ENCODE measurements at places on chromosomes 3 and 15. TPM values are rescaled to one million over a fixed set of nuclear protein-coding genes. Genes with fewer than 3 reads are reported as not detected.

The GOLGA8O gene
- 0.21 TPM for polyA plus RNA-seq

The CTXN2 gene
- polyA plus RNA-seq, result 0.01 TPM

The DUOXA2 gene
- not detected for polyA plus RNA-seq

The FEZF2 gene
- not detected for polyA plus RNA-seq

The FBXW12 gene
- not detected for polyA plus RNA-seq

The ZNF80 gene
- polyA plus RNA-seq, result not detected

The LMOD3 gene
- not detected for polyA plus RNA-seq

The WNT5A gene
- polyA plus RNA-seq, result 0.08 TPM

The FRMD5 gene
- polyA plus RNA-seq, result 17.9 TPM

The PSMD6 gene
- polyA plus RNA-seq, result 53.7 TPM

The LDHAL6B gene
- not detected for polyA plus RNA-seq

The COX5A gene
- 134 TPM for polyA plus RNA-seq

DNA sequence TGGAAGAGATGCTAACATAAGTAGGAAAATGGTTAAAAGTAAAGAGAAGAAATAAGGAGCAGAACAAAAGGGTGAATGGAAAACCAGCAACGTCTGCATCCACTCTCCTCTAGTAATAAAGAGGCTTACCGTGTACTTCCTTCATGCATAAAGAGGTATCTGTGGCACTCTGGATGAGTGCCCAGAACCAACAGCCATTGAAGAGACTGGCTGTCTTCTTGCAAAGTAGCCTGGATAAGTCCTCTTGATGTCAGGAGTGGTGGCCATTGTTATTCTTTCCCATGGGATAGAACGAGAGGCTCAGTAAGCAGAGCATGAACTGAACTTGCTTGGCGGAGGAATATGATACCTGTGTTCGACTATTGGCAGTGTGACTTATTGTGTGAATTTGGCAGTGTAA lies 186.2 kb upstream of the RASGRP1 start:
- H3K27me3 ChIP-seq, result peaks cover 3% of the 10 kb centered on the region
- H3K36me3 ChIP-seq, result no peaks in the 10 kb centered on the region
- peaks cover 5% of the 10 kb centered on the region for H3K4me1 ChIP-seq
- no peak overlapping the region for H3K27ac ChIP-seq
- no peak for DNase-seq

DNA sequence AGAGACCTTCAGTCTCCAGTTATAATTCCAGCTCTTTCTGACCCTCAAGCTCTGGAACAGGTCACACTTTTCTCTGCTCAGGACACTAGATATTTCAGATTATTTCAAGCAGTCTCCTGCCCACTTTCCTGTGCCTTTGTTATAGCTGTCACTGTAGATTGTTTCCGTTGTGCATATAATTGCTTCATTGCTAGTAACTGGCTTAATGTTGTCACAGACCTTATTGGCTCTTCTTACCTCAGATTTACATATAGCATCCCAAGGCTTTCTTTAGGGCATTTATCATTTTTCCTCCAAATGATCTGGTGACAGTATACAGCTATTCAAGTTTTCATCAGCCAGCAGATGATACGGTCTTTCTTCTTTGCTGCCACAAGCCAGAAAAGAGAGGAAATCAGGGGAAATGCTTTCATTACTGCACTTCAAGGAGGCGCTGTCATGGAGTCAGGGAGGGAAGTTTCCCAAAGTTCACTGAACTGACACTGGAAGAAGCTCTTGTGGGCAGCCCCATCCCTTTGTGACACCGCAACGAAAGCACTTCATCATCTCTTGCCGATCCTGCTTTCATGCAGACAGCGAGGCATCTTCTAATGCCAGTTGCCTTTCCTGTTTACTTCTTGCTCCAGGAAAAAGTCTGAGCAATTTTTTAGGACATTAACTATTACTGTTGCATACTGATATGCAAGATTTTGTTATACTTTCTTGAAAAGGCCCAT lies 181.9 kb downstream of the CDIN1 start:
- no peaks in the 10 kb centered on the region for H3K4me1 ChIP-seq
- H3K4me3 ChIP-seq, result no peak overlapping the region
- H3K27me3 ChIP-seq, result no peaks in the 10 kb centered on the region
- DNase-seq, result no peak
- no peak overlapping the region for H3K27ac ChIP-seq

DNA sequence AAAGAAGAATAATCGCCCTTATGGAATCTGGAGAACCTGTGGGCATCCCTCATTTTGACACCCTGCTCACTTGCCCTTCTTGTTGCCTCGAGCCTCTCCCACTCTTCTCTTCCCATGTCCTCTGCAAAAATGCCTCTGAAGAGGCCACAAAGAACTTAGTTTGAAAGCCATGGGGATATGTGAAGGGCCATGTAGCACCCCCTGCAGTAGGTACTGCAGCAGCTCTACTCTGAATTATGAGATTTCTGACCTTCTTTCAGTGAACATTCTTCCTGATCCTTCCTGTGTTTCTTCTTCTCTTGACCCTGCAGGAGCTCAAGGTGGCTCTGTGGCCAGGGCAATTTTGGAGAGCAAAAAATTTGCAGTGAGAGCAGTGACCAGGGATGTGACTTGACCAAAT lies 30.4 kb upstream of the TRA2B start:
- no peak for DNase-seq
- H3K4me1 ChIP-seq, result no peaks in the 10 kb centered on the region
- H3K4me3 ChIP-seq, result no peak overlapping the region
- H3K27ac ChIP-seq, result no peak overlapping the region

GRCh38 chr3:66261355-66261754 lies 40.6 kb downstream of the SLC25A26 start:
- no peak overlapping the region for H3K27ac ChIP-seq
- DNase-seq, result no peak
- no peaks in the 10 kb centered on the region for H3K27me3 ChIP-seq
- H3K4me1 ChIP-seq, result peaks cover 10% of the 10 kb centered on the region
- no peaks in the 10 kb centered on the region for H3K36me3 ChIP-seq

DNA sequence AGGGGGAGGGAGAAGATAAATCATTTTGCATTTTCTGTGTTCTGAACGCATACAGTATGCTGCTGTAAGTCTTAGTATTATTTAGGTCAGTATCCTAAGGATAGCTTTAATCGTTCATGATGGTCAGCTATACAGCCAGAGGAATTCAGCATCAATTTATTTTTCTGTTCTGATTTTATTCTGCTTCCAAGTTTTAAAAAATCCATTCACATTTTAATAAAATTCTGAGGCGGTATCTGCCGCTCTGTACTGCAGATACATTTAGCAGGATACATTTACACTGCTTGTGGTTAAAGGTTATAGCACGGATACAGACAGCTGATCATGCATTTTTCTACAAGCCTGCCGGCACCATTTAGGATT lies 17.8 kb downstream of the ZBTB38 start:
- H3K27ac ChIP-seq, result no peak overlapping the region
- H3K36me3 ChIP-seq, result peaks cover 13% of the 10 kb centered on the region
- no peaks in the 10 kb centered on the region for H3K27me3 ChIP-seq
- peaks cover 13% of the 10 kb centered on the region for H3K4me1 ChIP-seq

DNA sequence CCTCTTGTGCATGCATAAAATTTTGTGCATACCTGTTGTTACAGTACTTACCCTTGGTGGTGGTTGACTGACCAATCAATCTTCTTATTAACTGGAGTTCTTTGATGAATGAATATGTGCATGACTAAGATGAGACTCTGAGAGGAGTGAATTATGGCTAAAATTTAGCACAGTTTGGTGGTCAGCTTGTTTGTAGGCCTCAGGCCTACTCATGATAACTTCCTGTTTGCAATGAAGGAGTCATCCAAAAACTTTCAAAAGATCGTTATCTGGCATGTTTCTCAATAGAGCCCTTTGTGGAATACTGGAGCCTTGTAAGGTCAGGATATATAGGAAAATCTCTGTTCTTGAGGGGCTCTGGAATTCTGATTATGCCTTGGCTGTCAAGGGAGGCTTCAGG lies 66.5 kb downstream of the LEKR1 start:
- no peaks in the 10 kb centered on the region for H3K27me3 ChIP-seq
- H3K27ac ChIP-seq, result no peak overlapping the region
- H3K4me1 ChIP-seq, result peaks cover 2% of the 10 kb centered on the region
- no peaks in the 10 kb centered on the region for H3K36me3 ChIP-seq
- no peak overlapping the region for H3K4me3 ChIP-seq

- H3K27me3 ChIP-seq, result no peaks in the 10 kb centered on the region
- no peaks in the 10 kb centered on the region for H3K4me1 ChIP-seq
- H3K27ac ChIP-seq, result no peak overlapping the region
- DNase-seq, result no peak
These were observed 127.8 kb downstream of the EPHB1 start for GRCh38 chr3:134922866-134923265.

DNA sequence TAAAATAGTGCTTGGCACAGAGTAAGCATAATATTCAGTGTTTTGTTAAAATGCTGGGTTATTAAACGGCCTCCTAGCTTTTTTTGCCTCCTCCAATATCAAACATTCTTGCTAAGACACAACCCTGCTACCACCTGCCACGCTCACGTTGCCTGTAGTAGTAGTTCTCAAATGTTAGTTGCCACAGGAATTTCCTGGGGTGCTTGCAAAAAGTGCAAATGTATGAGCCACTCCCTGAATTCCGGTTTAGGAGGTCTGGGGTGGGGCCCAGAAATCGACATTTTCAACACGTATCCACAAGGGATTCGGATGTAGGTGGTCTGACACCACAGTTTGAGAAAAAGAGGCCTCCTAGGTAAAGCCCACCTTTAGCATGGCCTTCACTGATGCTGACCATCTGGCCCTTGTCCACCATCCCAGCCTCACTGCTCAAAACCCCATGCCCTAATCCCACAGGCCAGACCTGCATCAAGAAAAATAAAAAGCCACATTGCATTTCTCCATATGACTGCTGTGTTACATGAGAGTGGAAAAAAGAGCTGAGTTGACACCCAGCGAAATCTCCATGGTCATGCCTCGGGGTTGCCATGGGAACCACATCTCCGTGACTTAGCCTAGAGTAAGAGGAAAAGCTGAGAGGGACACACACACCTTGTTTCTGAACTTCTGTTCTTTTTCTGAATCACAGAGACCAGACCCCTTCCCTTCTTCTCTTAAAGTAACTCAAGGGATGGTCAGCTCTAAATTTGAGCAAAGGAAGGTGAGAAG lies 116.4 kb upstream of the HES1 start:
- H3K4me3 ChIP-seq, result no peak overlapping the region
- no peaks in the 10 kb centered on the region for H3K36me3 ChIP-seq
- no peak overlapping the region for H3K27ac ChIP-seq
- no peak for DNase-seq

GRCh38 chr3:170296703-170297102 lies 60.8 kb upstream of the SKIL start:
- DNase-seq, result no peak
- no peaks in the 10 kb centered on the region for H3K36me3 ChIP-seq
- no peak overlapping the region for H3K4me3 ChIP-seq
- H3K4me1 ChIP-seq, result no peaks in the 10 kb centered on the region

- no peak overlapping the region for H3K27ac ChIP-seq
- H3K4me3 ChIP-seq, result no peak overlapping the region
- H3K27me3 ChIP-seq, result no peaks in the 10 kb centered on the region
- H3K36me3 ChIP-seq, result peaks cover 31% of the 10 kb centered on the region
- DNase-seq, result no peak
These were observed 21.4 kb downstream of the XPC start for GRCh38 chr3:14156843-14157561.

DNA sequence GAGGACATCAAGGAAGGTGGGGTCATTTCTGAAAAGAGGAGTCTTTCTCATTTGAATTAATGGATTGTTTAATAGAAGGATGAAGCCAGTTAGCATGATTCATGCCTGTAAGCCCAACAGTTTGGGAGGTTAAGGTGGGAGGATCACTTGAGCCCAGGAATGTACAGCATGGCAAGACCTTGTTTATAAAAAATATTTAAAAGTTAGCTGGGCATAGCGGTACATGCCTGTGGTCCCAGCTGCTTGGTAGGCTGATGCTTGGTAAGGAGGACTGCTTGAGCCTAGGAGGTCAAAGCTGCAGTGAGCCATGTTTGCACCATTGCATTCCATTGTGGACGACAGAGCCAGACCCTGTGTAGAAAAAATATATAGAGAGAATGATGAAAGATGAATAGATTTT lies 165.5 kb downstream of the ALCAM start:
- no peak overlapping the region for H3K4me3 ChIP-seq
- no peak overlapping the region for H3K27ac ChIP-seq
- peaks cover 3% of the 10 kb centered on the region for H3K4me1 ChIP-seq
- no peaks in the 10 kb centered on the region for H3K36me3 ChIP-seq
- DNase-seq, result no peak

GRCh38 chr15:35038626-35039451 lies 46.3 kb downstream of the NANOGP8 start:
- no peaks in the 10 kb centered on the region for H3K36me3 ChIP-seq
- no peak for DNase-seq
- no peak overlapping the region for H3K4me3 ChIP-seq

DNA sequence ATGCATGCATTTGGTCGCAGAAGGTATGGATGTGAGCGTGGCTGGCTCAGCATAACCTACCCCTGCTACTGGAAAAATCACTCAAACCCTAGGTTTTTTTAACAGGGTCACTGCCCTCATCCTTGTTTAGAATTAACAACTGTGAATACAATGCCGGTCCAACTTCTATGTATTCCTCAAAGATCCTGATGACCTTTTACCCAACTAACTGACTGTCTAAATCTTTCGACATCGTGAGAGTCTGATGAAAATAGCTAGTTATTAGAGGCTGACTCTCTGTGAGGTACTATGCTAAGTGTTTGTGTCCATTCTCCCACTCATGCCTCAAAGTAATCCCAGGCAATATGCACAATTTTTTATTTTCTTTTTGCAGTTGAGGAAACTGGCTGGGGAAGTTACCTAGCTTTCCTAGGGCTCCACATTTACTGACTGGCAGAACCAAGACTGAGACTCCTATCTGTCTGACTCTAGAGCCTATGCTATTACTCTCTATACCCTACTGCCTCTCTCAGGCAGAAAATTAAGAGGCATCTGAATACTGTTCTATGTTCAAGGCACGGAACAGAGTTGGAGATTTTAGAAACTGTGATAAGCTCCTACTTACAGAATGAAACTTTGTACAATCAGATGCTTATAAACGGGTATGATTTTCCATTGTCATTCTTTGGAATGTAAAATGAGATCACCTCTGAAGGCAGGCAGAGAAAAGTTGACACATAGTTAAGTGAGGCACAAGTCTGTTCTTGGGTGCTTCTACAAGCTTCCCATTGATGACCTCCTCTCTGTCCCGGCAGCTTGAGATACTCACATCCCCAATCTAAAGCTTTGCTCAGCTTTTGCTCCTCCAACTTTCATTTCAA lies 56.4 kb downstream of the FILIP1L start:
- DNase-seq, result no peak
- H3K27me3 ChIP-seq, result no peaks in the 10 kb centered on the region
- no peak overlapping the region for H3K27ac ChIP-seq
- no peak overlapping the region for H3K4me3 ChIP-seq
- no peaks in the 10 kb centered on the region for H3K4me1 ChIP-seq
- H3K36me3 ChIP-seq, result no peaks in the 10 kb centered on the region

GRCh38 chr3:36227980-36228379 lies 152.3 kb upstream of the STAC start:
- H3K27ac ChIP-seq, result no peak overlapping the region
- no peaks in the 10 kb centered on the region for H3K36me3 ChIP-seq
- DNase-seq, result no peak
- no peaks in the 10 kb centered on the region for H3K4me1 ChIP-seq
- H3K4me3 ChIP-seq, result no peak overlapping the region
